Activated CD8-positive, alpha-beta T cell treated with anti-CD3 and anti-CD28 coated beads, Interleukin-2, amount 10 ng/mL, durations not matched to agents 7 days and 5 days (primary cell): ENCODE measurements at places on chromosomes 1 and 21. TPM values are rescaled to one million over a fixed set of nuclear protein-coding genes. Genes with fewer than 3 reads are reported as not detected.

DNA sequence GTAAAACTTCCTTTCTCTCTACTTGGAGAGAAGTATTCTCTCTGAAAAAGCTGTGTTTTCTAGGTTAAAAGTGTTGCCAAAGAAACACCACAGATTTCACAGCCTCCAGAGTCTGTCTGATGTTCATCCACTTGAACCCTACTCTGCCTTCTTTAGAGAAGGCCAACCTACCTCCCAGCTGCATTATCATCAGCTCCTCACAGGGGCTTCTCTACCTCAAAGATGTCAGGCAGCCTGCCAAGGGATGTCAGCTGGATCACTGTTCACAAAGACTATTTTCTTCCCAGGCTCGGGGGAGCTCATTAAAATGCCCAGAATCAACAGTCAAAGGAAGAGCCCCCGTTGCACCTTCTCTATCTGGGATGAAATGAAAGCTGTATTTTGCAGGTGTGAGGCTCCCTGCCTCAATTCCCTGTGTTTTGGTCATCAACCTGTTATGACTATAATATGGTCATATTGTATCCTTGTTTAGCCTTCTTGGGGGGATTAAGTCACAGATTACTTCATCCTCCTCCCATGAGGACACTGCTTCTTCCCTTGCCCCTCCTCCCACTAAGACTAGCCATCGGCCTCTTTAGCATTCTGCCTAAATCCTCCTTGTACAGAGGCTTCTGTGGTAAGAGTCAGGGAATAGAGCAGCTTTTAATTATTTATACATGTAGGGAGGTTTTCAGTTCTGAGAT is 25.7 kb downstream of the ANGPTL7 start:
- H3K4me1 ChIP-seq: no peaks in the 10 kb centered on the region
- no peak for DNase-seq
- peaks cover 57% of the 10 kb centered on the region for H3K36me3 ChIP-seq
- H3K27ac ChIP-seq: no peak overlapping the region

DNA sequence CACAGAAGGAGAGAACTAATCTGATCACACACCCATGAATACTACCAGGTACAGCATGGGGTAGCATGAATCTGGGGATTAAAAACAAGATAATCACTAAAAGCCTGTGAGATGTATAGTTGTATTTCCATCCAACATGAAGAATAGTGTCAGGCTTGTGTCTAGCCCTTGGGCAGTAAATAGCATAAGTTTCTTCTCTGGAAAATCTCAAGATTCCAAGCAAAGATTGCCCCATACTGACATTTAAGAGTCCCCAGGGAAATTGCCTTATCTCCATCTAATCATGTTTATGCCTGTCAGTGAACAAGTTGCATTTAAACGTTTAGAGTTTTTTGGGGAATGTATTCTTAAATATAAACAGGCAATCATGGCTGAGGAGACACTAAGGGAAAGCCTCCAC is 109.2 kb upstream of the SERTAD4 start:
- H3K27me3 ChIP-seq: no peaks in the 10 kb centered on the region
- H3K4me1 ChIP-seq: no peaks in the 10 kb centered on the region
- H3K27ac ChIP-seq: no peak overlapping the region
- DNase-seq: no peak
- no peak overlapping the region for H3K4me3 ChIP-seq
- H3K36me3 ChIP-seq: no peaks in the 10 kb centered on the region

DNA sequence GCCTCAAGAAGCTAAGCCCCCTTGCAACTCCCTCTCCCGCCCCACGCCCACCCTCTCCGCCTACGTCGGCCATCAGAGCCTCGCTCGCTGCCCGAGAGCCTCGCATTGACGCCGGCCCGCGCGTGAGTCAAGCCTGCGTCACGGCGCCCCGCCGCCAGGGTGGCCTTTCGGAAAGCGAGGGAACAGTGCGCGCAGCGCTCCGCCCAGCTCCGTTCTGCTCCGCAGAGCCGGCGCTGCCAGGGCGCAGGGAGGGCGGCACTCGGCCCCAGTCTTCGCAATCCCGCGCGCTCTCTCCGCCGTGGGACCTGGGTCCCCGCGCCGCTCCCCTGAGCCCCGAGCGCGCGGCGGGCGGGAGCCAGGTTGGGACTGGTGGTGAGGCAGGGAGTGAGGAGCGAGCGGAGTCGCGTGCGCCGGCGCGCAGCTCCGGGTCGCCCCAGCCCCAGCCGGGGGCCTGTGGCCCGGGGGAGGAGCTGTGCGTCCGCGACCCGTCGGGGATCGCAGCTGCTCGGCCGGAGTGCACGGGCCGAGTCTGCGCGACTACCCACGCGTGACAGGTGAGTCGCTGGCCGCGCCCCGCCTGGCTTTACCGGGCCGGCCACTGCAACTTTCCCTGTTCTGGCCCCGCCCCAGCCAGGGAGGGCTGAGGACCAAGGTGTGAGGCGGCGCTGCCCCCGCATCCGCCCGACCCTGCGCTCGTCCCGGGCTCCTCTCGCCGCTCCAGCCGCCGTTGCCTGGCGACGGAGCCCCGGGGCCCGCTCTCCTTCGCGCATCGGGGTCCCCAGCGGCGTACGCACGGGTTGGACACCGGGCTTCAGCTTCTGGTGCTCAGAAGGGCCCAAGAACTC is at the start of gene SLC6A17:
SLC6A17 (plus strand) TSS at position 165 of the 845 bp plus-strand sequence. CDS start 16,436 bp downstream, outside the sequence.
- H3K4me1 ChIP-seq: peaks cover 2% of the 10 kb centered on the region
- H3K27ac ChIP-seq: no peak within 1 kb of the TSS
- no peaks in the 10 kb centered on the region for H3K36me3 ChIP-seq
- peak; percentile 25 for DNase-seq
- H3K4me3 ChIP-seq: no peak within 1 kb of the TSS
- peaks cover 40% of the 10 kb centered on the region for H3K27me3 ChIP-seq

DTL gene
- 74.1 TPM for total RNA-seq
